Vein endothelial cell (primary cell): ENCODE measurements at places on chromosomes 11 and 22. TPM values are rescaled to one million over a fixed set of nuclear protein-coding genes. Genes with fewer than 3 reads are reported as not detected.

The SAA1 gene
- total RNA-seq = not detected in 2 replicates

The TXN2 gene
- 23.1 and 28.4 TPM in 2 replicates for total RNA-seq

The SERPING1 gene
- not detected in 2 replicates for total RNA-seq

The CPT1A gene
- total RNA-seq = 76.0 and 84.3 TPM in 2 replicates

The FAM83F gene
- total RNA-seq = not detected in 2 replicates

The APOA4 gene
- total RNA-seq = not detected in 2 replicates

The HSD17B12 gene
- total RNA-seq = 91.2 and 96.7 TPM in 2 replicates

The OR6A2 gene
- 0.33 and 0.38 TPM in 2 replicates for total RNA-seq

The AGBL2 gene
- 0.10 and 3.6 TPM in 2 replicates for total RNA-seq

The RASGRP2 gene
- 0.98 and 1.1 TPM in 2 replicates for total RNA-seq

The OLFML1 gene
- total RNA-seq = not detected in 2 replicates

The TMEM191B gene
- 0.19 TPM in 1 of 2 replicates, not detected in the other for total RNA-seq
